T-helper 9 cell (primary cell): ENCODE measurements at places on chromosomes 12 and 14.

DNA sequence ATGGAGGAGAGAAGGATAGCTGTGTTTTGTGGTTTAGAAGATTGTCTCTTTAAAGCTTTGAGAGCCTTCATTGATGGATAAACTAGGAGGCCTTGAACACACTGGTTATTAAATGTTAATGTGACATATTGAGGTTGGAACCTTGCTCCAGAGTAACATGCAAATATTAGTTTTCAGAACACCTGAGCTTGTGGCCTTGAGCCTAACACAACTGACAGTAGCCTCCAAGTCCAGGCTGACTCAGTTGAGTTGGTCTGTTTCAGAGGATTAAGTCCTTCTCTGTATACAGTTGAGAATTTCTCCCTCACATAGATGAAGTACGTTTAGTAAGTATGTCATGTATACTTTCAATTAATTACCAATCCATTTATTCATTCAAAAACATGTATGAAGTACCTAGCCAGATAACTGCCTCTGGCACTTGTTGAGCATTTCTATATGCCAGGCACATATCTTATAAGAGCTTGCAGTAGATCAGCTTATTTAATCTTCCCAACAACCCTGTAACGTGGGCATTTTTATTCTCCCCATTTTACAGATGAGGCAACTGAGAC, 63.5 kb downstream of the ELK3 start:
- DNase-seq, result no peak

- DNase-seq, result no peak
Observed at GRCh38 chr12:4154672-4155225, 118.8 kb upstream of the CCND2 start.

DNA sequence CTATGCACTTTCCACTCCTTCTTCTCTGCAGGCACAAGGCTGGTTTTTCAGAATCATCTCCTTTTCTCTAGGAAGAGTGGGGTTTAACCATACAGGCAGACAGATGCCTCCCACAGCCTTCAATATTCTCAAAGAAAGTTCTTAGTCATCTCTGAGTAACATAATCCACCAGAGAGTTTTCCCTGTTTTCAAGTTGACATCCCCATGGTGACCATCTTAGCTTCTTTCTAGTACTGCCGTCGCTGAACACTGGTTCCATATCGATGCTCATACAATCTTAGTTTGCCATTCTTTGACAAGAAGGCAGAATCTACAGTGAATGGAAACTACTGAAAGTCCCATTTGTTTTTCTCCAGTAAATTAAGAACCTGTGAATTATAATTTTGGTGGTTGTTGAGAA, 28.6 kb downstream of the TPH2 start:
- DNase-seq, result no peak

DNA sequence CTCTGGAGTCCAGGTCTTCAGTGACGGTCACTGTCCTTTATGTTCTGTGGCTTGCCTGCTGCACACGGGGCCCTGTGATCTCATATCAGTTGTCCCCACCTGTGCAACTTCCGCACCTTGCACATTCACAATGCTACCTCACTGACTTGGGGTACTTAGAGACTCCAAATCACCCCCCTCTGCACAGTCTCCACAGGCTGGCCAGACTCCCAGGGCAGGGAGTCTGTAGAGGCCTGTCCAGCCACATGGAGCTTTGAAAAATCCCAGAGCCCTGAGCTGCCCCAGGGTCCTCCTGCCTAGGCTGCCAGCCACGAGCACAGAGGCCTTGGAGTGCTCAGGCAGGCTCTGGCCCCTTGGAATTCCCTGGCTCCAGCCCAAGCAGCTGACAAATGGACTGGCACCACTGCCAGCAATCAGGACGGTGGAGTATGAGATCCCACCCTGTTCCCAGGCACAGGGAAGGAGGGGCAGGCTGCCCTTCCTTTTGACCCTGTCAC, 26.4 kb downstream of the CMKLR1 start:
- DNase-seq, result no peak

DNA sequence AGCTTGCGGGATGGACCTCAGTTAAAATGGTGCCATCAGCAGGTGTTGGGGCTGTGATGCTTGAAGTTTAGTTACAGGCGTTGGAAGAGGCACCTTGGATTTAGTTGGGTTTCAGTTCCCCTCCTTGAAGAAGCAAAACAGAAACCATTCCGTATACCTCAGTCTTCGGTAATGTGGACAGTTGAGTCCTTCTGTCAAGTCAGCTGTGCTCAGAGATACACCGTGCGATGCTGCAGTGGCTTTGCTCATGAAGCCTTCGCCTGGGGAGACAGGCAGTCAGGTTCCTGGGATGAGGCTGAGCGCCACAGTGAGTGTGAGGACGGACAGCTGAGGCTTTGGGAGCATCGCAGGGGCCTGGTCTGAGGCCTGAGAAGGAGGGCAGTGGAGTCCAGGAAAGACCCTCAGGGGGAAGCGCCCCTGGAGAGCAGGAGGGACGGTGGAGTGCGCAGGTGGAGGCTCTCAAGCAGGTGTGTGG, 7.4 kb downstream of the RAN start:
- no peak for DNase-seq
